A549 treated with ZK216348 at 1 μM for 4 hours (cell line): ENCODE measurements at places on chromosomes 1 and 21. TPM values are rescaled to one million over a fixed set of nuclear protein-coding genes. Genes with fewer than 3 reads are reported as not detected.

The KCNJ15 gene
- total RNA-seq: 0.06 to 0.17 TPM (median 0.07 TPM) in 3 of 5 replicates, not detected in the others

The CFAP74 gene
- total RNA-seq: 0.02 to 0.07 TPM in 2 of 5 replicates, not detected in the others

The SPRR2E gene
- not detected in 5 replicates for total RNA-seq

The RPRD2 gene
- 13.1 to 16.7 TPM (median 13.7 TPM) in 5 replicates for total RNA-seq

The KDF1 gene
- total RNA-seq: 0.08 TPM in 2 of 5 replicates, not detected in the others

The RAB42 gene
- total RNA-seq: 2.0 to 4.0 TPM (median 3.0 TPM) in 5 replicates

The KLHDC9 gene
- total RNA-seq: 1.1 to 2.2 TPM (median 2.0 TPM) in 5 replicates

The ELAVL4 gene
- total RNA-seq: 0.07 TPM in 1 of 5 replicates, not detected in the others

The ELF3 gene
- 176 to 238 TPM (median 207 TPM) in 5 replicates for total RNA-seq

The LEMD1 gene
- total RNA-seq: not detected in 5 replicates
